ENCODE measurements at places on chromosomes 16 and 17. TPM values are rescaled to one million over a fixed set of nuclear protein-coding genes. Genes with fewer than 3 reads are reported as not detected.

DNA sequence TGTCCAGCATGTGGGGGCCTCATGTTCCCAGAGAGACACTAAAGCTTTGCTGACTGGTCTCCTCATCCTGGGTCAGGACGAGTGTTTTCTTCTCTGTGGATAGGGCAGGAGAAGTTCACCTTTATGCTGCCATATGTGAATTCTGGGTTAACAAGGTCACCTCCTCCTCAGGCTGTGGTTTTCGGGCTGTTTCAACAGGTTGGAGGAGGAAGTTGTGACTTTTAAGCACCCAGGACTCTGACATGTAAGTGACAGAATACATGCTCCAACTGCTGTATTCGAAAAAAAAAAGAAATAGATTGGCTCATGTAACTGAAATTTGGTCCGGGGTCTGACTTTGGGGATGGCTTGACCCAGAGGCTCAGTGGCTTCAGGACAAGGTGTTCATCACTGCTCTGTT, 54.2 kb downstream of the SNX20 start:
- no peak for DNase-seq

DNA sequence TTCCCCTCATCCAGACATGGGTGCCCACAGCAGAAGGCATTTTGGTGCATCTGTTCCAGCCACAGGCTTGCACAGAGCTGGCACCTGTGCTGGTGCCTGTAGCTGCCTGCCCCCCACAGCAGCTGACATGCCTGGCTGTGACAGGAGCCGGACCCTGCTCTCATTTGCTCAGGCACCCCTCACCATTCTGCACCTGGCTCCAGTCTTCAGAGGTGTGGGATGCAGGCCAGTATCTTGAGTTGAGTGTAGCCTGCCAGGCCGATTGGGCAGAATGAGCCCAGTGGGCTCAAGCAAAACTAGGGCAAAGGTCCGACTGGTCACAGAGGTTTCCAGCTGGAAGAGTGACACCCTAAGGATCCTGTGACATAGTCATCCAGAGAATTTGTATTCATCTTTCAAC, 887.7 kb downstream of the CDH11 start:
- no peak for DNase-seq

GRCh38 chr17:18362698-18363100, 651 bp downstream of the SHMT1 start:
- peak; percentile 75 for DNase-seq

GRCh38 chr16:85321509-85322271, 209.4 kb upstream of the CIBAR2 start:
- peak; percentile 86 for DNase-seq

KRT24 gene
- polyA plus RNA-seq, result not detected

CYBA gene
- polyA plus RNA-seq, result 85.9 TPM
